Mesenteric fat pad (tissue), 1 donor: ENCODE measurements at places on chromosomes 5 and 9. TPM values are rescaled to one million over a fixed set of nuclear protein-coding genes. Genes with fewer than 3 reads are reported as not detected.

Gene NHP2
- total RNA-seq, result 99.2 TPM

Gene ARL14EPL
- not detected for total RNA-seq

Gene CARTPT
- not detected for total RNA-seq

GRCh38 chr5:175282611-175283225 is 161.3 kb downstream of the DRD1 start:
- DNase-seq, result no peak

- DNase-seq, result no peak
Measured at GRCh38 chr9:13552606-13553215, 273.2 kb upstream of the MPDZ start.

GRCh38 chr5:36870399-36871040 is 6.0 kb upstream of the NIPBL start:
- DNase-seq, result no peak

GRCh38 chr9:95088421-95089161 is 228.9 kb downstream of the FANCC start:
- no peak for DNase-seq

GRCh38 chr9:14554886-14555285 is 138.3 kb downstream of the ZDHHC21 start:
- no peak for DNase-seq

GRCh38 chr5:1962619-1963355 is 80.1 kb upstream of the IRX4 start:
- DNase-seq, result no peak

DNA sequence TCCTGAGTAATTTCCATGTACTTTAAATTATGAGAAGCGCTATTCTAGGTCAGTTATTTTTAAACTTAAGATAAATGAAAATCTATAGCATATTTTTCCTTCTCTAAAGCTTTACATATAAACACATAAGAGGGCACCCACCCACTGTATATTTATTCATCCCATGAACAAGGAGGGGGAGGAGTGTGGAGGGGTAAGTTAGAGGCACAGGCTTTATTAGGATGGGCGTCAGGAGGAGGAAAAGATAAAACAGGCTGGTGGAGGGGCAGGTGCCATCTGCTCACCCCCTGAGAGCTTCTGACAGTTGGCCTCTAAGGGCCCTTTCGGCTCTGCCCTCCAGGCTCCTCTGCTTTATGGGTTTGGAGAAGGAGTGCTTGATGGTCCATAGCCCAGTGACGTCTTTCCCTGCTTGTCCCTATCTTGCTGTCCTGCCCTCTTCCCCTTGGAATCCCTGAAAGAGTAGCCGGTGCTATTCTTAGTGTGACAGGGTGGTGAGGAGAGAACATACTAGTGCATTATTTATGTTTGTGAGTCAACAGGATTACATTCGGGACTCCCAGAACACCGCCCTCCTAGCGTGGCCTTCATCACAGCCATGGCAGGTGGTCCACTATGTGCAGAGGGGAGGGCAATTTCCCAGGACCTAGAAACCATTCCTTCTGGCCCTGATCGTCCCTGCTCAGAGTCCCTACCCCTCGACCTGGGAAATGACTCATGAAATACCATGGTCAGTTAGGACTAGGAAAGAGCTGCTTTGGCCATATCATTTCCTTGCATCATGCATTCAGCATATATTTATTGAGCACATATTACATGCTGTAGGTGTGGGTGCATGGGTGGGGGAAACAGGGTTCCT is 7.9 kb upstream of the SYNPO start:
- no peak for DNase-seq
